ENCODE measurements at places on chromosomes 3 and 15.

DNA sequence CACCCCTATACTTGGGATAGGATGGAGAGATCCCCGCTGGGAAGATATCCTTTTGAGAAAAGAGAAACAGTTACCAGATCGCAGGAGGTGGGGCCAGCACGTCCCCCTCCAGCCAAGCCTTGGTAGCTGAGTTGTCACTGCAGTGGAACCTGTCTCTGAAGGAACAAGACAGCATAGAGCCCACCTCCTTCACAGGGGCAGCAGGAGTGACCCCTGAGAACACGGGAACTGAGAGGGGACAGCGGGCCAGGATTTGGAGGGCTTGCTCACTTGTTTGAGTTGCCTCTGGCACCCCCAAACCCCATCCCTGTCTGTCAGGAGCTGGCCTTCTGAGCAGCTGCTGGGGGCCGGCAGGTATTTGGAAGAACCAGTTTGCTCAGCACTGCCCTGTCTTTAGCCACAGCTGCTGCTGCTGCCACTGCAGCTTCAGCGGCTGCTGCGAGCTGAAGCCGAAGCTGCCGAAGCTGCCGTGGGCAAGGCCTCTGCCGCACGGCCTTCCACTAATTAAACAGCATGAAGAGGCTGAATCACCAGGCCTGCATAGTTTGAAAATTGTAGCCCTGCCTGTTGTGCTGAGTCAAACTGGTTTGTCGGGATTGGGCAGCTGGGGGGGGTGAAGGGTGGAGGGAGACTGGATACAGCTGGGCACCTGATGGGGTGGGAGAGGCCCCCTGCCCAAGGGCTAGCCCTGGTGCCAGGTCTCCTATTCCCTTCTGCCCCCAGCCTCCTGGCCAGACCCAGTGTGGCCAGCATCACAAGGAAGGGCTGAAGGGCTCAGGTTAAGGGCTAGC, 4.0 kb downstream of the EPHB3 start:
- DNase-seq: no peak

- no peak for DNase-seq
Observed at GRCh38 chr15:58864602-58865424, 68.7 kb downstream of the SLTM start.

- no peak for DNase-seq
Observed at GRCh38 chr15:27165590-27165989, 194.6 kb downstream of the GABRG3 start.

DNA sequence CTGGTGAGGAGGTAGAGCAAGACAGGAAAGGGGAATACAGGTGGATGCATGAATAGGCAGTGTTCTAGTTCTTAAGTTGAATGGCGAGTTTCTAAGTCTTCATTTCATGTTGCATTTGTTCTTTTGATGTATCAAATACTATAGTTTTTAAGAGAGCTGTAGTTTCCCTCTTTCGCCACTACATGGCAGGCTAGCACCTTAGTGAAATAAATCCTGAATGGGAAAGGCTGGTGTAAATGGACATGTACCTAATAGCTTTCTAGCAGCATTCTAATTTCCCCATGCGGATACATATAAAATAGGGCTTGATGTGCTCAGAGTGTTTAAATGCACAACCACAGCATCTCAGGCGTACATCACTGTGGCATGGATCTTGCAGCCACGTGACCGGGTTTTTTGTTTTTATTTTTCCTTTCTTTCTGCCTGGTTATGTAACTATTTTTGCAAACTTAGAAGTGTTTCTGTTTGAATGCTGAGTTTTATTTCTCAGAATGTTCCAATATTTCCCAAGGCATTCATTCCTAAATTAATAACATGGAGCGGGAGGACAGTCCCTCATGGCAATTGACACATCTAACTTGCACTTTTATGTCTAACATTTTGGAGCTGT, 23.5 kb upstream of the CLN6 start:
- DNase-seq: no peak

GRCh38 chr15:101047301-101047781, 128.2 kb downstream of the LRRK1 start:
- peak; percentile 42 for DNase-seq

DNA sequence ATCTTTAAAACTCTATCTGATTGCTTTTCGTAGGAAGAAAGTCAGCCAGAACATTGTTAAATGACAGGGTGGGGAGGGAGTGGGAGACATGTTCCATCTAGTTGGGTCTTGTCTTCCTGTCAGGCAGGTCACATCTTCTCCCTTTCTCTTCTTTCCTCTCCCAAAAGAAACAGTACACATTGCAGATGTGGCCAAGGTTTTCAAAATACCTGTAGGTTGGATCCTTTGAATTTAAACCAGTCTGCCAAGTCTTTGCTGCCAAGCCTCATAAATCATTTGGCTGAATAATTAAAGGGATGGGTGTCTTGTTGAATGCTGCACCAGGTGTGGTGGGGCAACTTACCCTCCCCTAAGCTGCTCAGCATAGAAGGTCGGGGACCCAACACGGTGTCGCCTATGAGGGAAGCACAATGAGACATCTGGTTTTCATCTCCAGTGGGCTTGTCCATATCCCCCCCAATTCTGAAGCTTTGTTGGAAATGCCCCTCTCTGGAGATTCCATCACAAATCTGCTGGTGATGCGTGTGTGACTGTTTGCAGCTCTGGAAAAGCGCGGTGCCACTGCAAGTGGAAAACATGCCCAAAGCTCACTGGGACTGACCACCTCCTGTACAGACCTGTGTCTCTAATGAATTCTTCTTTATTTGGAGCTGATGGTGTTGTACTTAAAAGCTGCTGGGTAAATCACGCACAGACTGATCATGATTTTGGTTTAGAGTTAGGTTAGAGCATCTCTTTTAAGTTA, 112.6 kb downstream of the FILIP1L start:
- DNase-seq: no peak

DNA sequence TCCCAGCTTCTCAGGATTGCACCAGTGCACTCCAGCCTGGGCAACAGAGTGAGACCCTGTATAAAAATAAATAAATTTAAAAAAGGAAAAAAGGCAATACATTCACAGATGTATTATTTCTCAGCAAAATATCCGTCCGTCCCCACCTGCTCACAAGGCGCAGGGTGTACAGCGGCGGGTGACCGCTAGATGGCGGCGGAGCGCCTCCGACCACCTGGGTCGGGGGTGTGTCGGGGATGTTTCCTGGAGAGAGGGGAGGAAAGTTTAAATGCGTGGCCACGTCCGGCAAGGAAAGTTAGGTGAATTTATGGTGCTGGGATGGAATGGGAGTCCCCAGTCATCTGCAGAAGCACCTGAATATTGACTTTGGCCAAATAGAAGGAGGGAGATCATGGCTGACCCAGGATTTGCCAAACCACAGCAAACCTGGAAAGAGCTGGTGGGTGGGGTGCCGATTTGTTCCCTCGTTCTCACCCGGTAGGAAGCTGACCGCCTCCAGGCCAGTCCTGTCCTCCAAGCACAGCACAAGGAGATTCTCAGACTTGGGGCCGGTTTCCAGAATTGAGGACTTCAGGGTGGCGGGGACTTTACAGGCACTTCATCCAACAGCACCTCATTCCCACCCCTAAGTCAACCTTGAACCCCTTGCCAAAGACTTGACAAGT, 88.3 kb downstream of the TMEM266 start:
- DNase-seq: no peak

DNA sequence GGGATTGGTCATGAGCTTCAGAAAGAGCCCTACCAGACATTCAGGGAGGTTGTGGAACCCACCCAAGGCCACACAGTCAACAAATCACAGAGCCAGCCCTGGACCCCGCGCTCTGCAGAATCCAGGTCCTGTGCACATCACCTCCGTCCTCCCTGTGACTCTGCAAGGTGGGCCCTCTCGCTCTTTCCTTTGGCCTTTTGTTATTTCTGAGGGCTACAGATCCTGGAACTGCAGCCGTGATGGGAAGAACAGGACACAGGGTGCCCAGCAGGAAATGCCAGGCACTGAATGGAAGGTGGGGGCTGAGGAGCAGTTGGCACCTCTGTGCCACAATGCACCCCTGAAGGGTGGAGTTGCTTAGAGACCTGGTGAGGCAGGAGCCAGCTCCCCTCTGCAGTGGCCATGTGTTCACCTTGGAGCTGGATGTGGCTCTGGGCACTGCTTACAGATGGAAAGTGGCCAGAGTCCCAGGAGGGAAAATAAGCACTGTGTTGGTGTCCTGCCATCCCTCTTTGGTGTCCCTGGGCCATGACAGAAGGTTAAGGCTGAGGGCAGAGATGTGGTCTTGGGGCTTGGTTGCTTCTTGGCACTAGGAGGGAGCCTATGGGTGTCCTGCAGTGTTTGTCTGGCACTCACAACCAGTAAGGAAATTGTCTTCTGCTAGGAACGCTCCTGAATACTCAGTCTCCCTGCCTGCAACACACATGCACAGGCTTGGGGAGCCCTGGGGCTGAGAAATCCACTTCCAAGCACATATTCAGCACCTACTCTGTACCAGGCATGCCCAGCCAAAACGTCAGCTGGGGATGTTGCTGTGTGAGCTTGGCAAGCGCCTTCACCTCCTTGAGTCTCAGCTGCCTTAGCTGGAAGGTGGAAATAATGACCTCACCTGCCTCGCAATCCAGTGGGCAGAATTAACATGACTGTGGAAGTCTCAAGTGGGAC, 98.0 kb upstream of the SLC6A6 start:
- no peak for DNase-seq

DNA sequence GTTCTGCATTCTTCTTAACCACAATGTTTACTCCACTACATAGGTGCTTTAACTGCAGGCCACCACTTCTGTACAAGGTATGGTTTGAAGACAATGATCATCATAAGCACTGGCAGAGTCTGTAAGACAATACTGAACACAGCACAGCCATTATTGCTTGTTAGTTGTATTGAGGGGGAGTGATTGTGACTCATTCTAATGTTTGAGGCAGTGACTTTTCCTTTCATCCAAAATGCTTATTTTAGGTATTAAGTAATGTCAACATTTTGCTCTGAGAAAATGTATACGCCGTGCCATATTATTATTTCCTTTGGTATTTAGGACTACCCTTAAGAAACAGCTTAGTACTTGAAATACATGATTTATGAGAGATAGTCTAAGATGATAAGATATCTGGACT, 618.2 kb upstream of the ZNF717 start:
- no peak for DNase-seq

- DNase-seq: no peak
Observed at GRCh38 chr3:187005827-187006481, 75.6 kb downstream of the ST6GAL1 start.

DNA sequence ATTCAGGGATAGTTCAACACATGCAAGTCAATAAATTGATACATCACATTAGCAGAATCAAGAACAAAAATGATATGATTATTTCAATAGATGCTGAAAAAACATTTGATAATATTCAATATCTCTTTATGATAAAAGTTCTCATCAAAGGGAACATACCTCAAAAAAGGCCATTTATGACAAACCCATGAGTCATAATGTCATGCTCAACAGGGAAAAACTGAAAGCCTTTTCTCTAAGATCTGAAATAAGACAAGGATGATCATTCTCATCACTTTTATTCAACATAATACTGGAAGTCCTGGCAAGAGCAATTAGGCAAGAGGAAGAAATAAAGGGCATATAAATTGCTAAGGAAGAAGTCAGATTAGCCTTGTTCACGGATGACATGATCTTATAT, 54.1 kb upstream of the TMEM158 start:
- no peak for DNase-seq

GRCh38 chr3:81005992-81006391, 755.5 kb downstream of the GBE1 start:
- no peak for DNase-seq

- no peak for DNase-seq
Observed at GRCh38 chr15:63587527-63587926, 9.7 kb upstream of the FBXL22 start.

- DNase-seq: no peak
Observed at GRCh38 chr3:23277688-23278087, 74.6 kb downstream of the UBE2E2 start.

GRCh38 chr3:155252535-155252934, 40.9 kb downstream of the STRIT1 start:
- no peak for DNase-seq

- DNase-seq: no peak
Observed at GRCh38 chr3:155870945-155871745, 695 bp downstream of the GMPS start.

GRCh38 chr3:61892891-61893290, 331.5 kb downstream of the PTPRG start:
- DNase-seq: no peak

DNA sequence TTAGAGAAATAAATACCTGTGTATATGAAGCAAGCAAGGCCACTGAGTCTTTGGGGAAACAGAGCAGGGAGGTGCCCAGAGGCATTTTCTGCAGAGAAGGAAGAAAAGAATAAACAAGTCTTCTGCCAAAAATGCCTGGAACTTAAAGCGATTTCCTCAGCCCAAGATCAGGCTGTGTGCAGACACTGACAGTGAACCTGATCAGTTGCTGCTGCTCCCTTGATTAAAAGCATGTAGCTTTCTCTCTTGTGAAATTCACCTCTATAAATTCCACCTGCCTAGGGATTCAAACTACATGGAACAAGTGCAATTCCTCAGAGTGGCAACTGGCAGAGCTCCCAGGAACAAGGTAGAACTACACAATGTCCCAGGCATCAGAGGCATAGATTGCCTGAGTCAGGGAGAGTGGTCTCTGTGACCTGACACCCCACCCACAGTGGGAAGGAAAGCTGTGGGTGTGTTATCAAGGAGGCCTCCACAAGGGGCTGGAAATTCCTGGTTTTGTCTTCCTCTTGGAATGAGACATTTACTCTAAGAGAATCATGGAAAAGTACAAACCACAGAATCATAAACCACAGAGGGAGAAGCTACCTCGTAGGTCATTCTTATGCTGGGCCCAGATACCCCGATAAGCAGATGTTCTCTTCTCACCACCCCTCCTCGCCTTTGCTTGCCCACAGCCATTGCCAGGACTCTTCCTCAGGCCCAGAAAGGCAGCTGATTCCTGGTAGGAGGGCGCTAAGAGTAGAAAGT, 1.8 kb upstream of the ZBTB38 start:
- no peak for DNase-seq

DNA sequence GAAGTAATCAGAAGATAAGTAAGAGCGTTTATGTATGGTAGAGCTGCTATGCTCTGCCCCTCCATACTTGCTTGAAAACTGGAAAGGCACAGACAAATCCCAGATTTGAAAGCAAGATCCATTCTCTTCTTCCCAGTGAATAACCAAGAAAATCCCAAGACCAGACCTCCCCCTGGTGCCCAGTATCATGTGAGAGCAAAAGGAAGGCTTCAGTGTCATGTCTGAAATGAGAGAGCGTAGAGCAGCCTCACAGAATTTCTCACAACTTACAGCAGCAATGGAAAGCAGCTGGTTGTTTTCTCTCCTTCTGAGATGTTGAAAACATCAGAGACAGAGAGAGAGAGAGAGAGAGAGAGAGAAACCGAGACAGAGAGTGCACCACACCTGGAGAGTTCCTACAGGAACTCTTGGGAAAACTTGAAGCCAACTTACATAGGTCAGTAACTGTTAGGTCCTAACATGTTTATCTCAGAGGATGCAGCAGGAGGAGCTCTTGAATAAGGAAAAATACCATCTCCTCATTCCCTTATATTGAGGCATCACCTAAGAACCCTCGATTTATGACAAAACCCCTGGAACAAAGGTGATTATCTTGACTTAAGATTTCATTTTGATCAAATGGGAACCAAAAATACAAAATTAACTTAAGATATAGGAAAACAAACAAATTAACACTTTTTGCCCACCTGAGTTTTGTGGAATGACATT, 273.3 kb downstream of the NSUN3 start:
- no peak for DNase-seq

GRCh38 chr3:59818033-59818918, 768.5 kb upstream of the CFAP20DC start:
- peak; percentile 95 for DNase-seq

- DNase-seq: no peak
Observed at GRCh38 chr3:194076475-194076874, 59.5 kb upstream of the HES1 start.

Measured in chondrocyte (in vitro differentiated cells).